ENCODE measurements at places on chromosomes 7 and 10.

DNA sequence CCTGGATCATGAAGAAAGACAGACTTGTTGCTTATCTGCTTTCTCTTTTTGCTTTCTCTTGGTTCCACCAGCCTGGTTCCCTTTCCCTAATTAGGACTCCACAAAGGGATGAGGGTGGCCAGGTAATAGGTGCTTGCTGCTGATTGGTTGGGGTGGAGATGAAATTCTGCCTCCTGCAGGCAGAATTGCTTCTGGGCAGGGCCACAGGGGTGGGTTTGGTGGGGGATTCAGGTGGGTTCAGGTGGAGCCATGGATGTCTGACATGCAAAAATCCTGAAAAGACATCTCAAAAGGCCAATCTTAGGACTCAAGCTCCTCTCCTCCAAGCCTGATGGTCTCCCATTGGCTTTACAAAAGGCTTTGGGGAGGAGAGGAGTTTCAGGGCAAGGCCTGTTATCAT lies 25.4 kb upstream of the ACHE start:
- DNase-seq, result no peak

DNA sequence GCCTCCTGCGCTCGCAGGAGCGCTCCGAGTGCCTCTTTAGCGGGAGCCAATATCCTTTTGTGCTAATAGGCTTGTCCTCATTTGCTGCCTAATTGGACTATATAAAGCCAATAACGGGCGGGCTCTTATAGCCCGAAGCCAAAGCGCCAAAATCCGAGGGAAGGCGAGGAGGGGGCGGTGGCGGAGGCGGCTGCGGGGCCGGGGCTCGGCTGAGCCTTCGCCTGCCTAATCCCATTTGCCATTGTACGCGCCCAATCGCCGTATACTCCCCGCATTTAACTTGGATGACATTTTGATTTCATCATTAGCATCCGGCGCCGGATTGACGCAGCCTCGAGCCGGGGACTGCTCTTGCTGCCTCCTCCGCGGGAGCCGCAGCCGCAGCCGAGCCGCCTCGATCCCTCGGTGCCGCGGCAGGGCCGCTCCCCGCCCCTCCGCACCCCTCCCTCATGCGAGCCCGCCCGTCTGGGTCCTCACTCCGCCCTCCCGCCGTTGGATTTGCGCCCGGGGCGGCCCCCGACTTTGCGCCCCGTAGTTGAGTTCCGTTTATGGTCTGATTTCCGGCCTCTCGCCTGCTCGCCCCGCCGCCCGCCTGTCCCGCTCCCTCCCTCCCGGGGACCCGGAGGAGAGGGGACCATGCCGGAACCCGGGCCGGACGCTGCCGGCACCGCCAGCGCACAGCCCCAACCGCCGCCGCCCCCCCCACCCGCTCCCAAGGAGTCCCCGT lies at the start of gene HMX3:
Gene HMX3 (plus strand): TSS at position 556 of the 727 bp plus-strand sequence. CDS start 81 bp downstream, at position 637.
- DNase-seq, result no peak

- no peak for DNase-seq
Observed at GRCh38 chr7:16991551-16991950, 109.8 kb upstream of the AGR3 start.

DNA sequence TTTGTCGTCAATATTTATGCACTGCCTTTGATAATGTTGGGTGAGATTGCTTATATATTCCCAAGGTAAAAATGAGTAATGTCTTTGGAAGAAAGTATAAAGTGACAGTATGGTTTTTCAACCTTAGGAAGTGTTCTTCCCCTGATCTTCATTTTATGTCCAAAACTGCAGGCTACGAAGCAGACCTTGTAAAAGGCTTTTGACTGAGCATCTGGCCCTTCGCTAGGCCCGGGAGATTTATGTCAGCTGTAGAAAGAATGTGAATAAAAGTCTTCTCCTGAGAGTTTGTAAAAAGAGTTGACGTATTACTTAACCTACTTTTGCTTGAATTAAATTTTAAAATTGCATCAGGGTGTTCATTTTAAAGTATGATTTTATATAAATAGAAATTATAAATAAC lies 116.8 kb downstream of the CPED1 start:
- DNase-seq, result no peak

DNA sequence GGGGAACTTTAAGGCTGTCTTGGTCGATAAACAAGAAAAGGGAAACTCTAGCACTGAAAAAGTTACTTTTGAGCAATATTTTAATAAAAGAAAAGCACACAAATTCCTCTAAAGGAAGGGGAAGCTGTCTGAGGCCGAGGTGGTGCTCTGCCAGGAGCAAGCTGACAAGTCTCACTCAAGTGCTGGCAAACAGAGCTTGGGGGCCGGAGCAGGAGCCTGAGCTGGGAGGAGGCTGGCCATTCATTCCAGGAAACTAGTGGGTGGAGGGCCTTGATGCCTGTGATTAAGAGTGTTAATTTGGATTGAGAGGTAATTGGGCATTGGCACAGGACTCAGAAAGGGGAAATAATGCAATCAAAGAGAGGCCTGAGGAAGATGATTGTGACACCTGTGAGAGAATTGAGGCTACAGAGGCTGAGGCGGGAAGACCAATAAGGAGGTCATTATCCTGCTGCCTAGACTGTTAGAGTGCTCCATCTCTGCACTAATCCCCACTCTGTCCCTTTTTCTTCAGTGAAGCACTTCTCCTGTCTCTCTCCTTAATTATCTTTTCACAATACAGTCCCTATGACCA lies 154.9 kb upstream of the COL1A2 start:
- DNase-seq, result no peak

DNA sequence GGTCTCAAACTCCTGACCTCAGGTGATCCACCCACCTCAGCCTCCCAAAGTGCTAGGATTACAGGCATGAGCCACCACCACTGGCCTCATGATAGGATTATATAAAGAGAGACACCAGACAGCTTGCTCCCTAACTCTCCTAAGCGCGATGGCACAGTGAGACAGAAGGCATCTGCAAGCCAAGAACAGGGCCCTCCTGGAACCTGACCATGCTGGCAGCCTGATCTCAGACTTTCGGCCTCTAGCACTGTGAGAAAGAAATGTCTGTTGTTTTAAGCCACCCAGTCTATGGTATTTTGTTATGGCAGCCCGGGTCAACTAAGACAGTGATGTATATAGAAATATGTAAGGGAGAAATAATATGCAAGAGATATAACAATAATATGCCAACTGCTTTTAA lies 51.2 kb downstream of the SRPK2 start:
- DNase-seq, result no peak

- DNase-seq, result no peak
Observed at GRCh38 chr10:75487087-75487754, 55.8 kb downstream of the LRMDA start.

DNA sequence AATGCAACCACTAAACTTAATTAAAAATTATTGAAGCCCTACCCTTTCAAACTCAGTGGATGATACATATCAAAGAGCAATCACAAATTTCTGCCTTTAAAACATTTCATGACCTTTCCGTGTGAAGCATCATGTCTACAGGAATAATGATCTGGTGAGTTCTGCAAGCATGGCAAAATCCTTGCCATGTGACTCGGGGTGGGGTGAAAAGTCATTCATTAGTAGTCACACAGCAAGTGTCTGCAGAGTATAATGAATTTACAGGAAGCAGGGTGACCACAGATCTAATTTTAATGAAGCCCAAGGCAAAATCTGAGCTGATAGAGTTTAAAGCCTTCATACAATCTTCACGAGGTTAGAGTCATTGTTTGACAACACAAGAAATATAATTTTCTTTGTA lies 351.9 kb downstream of the THSD7A start:
- DNase-seq, result no peak

DNA sequence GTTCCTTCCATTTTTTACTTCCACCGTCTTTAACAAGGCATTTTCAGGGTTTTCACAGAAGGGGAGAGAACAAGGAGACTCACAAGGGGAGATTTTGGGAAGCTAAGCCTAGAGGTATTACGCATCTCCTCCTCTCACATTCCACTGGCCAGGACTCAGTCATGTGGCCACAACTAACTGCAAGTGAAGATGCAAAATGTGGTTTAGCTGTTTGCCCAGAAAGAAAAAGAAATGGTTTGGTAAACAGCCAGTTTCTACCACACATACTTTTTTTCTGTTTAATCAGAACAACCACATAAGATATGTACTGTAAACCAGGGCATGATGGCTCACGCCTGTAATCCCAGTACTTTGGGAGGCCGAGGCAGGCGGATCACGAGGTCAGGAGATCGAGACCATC lies 21.4 kb upstream of the HELLS start:
- no peak for DNase-seq

DNA sequence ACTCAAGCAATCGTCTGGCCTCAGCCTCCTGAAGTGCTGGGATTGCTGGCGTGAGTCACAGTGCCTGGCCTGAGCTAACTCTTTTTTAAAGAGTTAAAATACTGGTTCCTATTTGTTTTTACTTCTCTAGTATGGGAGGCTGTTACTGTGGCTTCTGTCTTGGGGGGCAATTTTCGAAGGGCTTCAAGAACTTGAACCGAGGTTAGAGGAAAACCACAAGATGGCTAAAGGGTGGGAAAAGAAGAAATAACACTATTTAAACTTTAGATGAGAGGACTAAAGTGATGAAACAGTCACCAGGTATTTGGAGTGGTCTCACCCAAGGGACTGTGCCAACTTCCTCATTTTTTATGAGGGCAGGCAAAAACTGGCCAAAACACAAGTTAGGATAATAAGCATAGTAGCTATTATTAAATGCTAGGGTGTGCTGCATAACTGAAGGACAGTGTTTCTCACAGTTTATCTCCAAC lies 17.8 kb downstream of the MET start:
- no peak for DNase-seq

- no peak for DNase-seq
Observed at GRCh38 chr10:112360308-112361270, 13.3 kb upstream of the ACSL5 start.

DNA sequence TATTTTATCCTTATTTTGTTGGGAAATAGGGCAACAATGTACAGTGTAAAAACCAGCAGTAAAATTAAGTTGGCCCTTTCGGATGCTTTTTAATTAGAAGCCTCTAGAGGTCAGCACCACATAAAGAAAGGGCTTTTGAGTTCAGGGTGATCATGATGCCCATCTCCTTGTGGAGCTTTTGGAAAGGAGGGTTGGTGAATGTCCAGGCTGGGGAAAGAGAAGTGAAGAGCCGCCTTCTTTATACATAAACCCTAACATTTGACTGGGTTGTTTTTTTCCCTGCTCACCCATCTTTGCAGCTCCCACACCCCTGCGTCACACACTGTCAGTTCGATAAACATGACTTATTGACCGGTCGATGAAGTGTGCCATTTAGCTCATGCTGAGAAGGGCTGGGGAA lies 29.8 kb downstream of the MTURN start:
- no peak for DNase-seq

DNA sequence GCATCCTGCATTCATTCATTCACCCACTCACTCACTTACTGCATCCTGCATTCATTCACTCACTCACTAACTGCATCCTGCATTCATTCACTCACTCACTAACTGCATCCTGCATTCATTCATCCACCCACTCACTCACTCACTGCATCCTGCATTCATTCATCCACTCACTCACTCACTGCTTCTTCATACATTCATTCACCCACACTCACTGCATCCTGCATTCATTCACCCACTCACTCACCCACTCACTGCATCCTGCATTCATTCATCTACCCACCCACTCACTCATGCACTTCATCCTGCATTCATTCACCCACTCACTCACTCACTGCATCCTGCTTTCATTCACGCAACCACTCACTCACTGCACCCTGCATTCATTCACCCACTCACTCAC lies 1.5 kb upstream of the SNX8 start:
- DNase-seq, result no peak

GRCh38 chr10:127012769-127013152 lies 107.5 kb downstream of the DOCK1 start:
- no peak for DNase-seq

DNA sequence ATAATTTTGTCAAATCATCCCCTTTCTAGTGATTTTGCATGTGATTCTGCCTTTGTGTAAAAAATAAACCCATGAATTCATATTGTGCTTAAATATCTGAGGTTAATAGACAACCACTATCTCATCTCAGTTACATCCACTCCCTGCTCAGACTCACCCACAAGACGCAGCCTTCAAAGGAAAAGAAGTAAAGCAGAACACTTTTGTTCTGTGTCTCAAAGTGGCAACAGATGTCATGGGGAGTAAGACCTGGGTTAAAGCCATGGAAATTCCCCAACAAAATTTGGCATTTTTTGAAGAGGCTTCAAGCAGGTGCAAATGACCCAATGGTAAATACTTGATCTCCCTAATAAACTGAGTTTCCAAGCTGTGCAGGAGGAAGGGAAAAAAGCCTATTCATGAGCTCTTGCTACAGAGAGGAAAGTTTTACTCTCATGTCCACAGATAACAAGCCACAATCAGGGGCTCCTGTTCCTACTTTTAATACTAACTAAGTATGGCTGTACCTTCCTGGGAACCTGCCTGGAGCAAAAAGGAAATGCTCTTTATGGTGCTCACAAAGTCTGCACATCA lies 4.7 kb downstream of the CYP3A7 start:
- DNase-seq, result no peak

DNA sequence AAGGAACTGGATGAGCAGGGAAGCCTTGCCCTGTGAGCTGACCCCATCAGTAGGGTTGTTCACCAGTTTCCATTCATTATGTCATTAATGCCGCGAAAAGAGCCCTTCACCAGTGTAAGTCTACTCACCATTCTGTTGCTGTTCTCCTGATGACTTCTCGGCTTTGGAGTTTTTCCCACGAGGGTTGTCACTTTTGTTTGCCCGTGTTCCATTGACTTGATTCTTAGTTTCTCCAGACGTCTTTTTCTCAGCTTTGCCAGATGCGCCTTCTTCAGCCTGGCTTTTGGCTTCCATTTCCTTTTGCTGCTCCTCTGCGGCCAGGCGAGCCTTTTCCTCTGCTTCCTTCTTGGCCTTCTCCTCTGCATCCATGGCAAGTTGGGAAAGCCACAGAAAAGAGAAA lies 128.8 kb downstream of the PPP1R17 start:
- no peak for DNase-seq

GRCh38 chr10:132518572-132519381 lies 18.8 kb upstream of the INPP5A start:
- DNase-seq, result no peak

GRCh38 chr10:47034441-47035051 lies 123.3 kb downstream of the PTPN20 start:
- DNase-seq, result no peak

GRCh38 chr10:79002336-79002735 lies 66.4 kb upstream of the ZMIZ1 start:
- no peak for DNase-seq

GRCh38 chr7:7889791-7890568 lies 78.6 kb upstream of the GLCCI1 start:
- no peak for DNase-seq

DNA sequence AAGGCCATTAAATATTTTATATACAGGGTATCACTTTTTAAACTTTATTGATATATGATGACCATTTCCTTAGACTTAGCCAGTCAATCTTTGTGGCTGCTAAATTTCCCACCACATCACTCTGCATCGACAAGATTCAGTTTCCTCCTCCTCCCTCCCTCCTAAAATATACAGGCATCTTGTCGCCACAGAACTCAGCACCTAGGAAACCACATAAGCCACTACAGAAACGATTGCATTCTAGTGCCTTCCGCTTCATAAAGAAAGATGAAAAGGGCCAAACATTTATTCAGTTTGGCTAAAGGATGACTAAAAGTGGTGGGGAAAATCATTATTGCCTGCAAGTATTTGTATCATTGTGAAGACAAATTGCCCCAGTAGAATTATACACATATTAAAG lies 30.7 kb downstream of the ERCC6 start:
- no peak for DNase-seq
